ENCODE measurements at places on chromosomes 6 and 20. TPM values are rescaled to one million over a fixed set of nuclear protein-coding genes. Genes with fewer than 3 reads are reported as not detected.

GRCh38 chr6:140052736-140053729, 678.6 kb upstream of the CITED2 start:
- peak; percentile 5 for DNase-seq

- no peak for DNase-seq
Measured at GRCh38 chr6:30323806-30324205, 2.9 kb upstream of the TRIM39 start.

GRCh38 chr6:14635195-14635594, 517.6 kb downstream of the CD83 start:
- no peak for DNase-seq

DNA sequence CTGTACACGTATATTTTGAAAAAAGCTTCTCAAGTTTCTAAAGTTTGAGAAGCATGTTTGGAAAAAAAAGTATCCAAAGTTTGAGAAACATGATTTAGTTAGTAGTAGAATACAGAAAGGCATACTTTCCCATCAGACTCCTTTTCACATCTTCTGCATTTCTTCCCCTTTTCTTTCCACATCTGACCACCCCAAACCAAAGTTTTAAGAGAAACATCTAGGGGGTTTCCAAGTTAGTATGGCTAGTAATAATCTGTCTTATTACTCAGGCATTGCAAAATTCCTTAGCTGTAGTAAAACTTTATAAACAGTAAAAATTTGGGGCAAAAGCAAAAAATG, 63.0 kb upstream of the IL20RA start:
- DNase-seq = no peak

DNA sequence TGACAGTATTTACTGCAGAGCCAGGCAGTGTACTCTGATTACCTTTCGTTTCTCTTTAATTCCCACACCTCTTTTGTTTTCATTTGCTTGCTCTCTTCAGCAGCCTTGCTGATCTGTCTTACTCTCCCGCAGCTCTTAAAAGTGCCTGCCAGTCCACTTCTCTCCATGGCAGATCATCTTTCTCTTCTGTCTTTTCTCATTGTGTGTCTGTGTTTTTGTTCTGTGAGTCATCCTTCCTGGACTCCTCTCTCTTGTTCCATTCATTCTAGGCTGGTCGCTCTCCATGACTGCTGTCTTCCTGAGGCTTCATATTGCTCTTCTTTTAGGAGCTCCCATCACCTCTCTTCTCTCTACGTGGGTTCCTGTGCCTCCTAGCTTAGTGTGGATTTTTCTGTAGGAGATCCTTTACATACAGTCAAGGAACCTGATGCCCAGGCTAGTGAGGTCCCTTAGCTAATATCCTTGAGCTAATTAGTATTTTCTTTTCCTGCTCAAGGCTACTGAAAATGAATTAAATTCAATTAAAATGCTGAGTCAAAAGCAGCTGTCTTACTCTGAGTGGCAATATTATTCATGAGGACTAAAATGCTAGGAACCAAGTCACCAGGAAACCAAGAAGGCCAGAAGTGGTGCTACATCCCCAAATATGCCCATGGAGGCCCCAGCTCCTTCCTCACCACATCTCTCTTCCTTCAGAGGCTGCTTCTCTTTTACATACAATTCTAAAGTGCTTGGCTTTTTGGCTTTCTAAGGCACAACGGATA, 86.1 kb downstream of the SLX4IP start:
- DNase-seq = no peak

Gene SLC13A3
- total RNA-seq = 0.92 TPM

Gene PLEKHG1
- 29.3 TPM for total RNA-seq

Gene HTR1E
- not detected for total RNA-seq
